ENCODE measurements at places on chromosomes 6 and 20. TPM values are rescaled to one million over a fixed set of nuclear protein-coding genes. Genes with fewer than 3 reads are reported as not detected.

- no peak for DNase-seq
Observed at GRCh38 chr20:29408034-29408695, 1849.3 kb upstream of the DEFB115 start.

DNA sequence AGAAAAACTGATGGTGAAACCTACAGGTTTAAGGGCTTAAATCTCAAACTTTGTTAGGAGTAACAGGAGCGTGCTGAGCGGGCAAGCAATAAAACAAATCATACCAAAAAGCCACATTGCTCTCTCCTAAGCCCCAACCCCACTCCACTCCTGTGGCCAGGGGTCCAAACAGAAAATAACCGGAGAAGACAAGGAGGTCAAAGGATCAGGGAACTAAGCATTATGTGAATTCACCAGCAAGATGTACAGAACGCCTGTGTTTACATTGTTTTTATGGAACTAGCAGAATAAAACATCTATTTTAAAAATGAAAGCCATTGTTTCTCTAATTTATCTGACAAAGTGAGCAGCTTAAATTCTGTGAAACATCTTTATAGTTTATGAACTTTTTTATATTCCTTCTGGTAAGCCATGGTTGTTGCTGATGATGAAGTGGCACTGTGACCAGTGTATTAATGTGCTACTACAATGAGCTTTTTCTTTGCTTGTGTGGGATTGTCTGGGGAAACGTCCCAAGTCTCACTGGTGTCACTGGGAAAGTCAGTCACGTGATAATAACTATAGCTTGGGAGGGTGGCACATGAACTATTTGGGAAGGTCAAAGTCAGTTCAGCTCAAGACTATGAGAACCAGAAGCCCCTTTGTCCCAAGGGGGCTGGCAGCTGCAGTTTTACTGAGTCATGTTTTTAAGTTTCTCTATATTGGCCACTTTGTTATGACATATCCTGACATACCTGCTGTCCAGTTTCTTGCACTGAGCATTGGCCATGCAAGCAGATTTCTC lies 9.8 kb downstream of the FAM210B start:
- DNase-seq = no peak

GRCh38 chr6:105196076-105196475 lies 16.3 kb upstream of the POPDC3 start:
- DNase-seq = no peak

Gene CENPW
- total RNA-seq = 54.6 TPM

GRCh38 chr20:64083378-64083803 lies 807 bp downstream of the LKAAEAR1 start:
- DNase-seq = peak; percentile 73

Gene COL9A3
- total RNA-seq = not detected

GRCh38 chr6:168226902-168227318 lies 92.7 kb downstream of the DACT2 start:
- DNase-seq = no peak

All from activated CD4-positive, alpha-beta memory T cell treated with anti-CD3 and anti-CD28 coated beads, Interleukin-2, amount 10 ng/mL, durations not matched to agents 7 days and 5 days (primary cell).